Midbrain (tissue), 1 donor: ENCODE measurements at places on chromosomes 13 and 19.

DNA sequence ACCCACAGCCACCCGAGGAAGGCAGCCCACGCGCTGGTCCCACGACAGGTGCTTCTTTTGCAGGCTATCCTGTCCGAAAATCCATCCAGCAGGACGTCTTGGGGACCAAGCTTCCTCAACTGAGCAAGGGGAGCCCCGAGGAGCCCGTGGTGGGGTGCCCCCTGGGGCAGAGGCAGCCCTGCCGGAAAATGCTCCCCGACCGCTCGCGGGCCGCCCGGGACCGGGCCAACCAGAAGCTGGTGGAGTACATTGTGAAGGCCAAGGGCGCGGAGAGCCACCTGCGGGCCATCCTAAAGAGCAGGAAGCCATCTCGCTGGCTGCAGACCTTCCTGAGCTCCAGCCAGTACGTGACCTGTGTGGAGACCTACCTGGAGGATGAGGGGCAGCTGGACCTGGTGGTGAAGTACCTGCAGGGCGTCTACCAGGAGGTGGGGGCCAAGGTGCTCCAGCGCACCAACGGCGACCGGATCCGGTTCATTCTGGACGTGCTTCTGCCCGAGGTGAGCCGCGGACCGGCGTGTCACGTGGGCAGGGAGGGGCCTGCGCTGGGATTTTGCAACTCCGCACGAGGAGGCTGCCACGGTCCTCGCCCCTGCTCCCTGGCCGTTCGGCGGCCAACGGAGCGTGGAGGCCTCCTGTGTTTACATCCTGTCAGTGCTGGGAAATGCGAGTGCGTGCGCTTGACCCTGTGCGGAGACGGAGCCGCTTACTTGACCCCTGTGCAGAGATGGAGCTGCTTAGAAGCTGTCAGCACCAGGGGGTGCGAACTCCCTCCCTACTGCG is 12.9 kb upstream of the NDUFS7 start:
- no peak for DNase-seq

DNA sequence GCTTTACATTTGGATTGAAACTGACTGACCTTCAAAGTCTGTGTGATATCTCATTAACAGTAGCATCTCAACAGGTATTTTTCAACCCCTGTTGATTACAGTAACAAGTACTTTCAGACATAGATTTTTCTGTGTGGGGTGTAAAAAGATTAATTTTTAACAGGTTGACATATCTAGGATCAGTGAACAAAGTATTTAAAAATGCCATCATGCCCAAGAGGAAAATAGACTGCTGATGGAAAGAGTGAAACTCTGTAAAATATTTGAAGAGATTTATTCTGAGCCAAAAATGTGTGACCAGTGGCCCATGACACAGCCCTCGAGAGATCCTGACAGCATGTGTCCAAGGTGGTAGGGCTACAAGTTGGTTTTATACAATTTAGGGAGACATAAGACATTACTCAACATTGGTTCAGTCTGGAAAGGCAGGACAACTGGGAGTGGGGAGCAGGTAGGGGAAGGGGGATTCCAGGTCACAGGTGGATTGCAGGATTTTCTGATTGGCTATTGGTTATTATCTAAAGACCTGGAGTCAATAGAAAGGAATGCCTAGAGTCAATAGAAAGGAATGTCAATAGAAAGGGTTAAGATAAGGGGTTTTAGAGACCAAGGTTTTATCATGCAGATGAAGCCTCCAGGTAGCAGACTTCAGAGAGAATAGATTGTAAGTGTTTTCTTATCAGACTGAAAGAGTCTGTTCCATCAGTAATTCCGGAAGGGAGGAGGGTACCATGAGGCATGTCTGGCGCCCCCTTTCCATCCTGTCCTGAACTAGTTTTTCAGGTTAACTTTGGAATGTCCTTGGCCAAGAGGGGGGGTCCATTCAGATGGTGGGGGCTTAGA is 29.1 kb downstream of the TNFRSF19 start:
- DNase-seq = no peak

DNA sequence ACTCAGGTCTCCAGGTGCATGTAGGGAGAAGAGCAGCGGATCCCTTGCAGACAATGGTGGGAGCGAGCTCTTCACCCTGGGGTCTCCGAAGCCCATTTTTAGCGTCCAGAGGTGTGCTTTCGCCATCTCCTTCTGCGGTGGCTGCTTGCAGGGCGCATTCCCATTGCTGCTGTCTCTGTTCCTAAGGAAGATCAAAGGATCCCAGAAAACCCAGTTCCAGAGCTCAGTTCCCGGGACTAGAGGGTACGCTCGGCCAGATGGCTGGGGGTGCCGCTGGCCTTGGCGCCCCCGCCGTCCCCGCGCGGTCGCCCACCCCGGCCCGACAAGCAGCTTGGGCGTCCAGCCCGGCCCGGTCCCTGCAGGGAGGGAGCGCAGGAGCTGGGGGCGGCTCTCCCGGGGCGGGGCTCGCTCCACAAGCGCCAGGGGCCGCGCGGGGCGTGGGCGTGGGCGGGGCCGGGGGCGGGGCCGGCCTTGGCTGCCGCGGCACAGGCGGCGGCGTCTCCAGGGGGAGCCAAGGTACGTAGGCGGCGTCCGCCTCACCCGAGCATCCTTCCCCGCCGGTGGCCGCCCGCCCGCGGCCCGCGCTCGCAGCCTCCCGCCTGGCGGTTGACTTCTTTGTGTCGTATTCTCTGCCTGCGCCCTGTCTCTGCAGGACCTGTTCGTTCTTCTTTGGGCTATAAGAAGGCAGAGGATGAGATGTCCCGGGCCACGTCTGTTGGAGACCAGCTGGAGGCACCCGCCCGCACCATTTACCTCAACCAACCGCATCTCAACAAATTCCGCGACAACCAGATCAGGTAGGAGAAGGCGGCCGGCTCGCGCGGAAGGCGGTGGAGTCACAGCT is 96.8 kb downstream of the ATP8A2 start:
- DNase-seq = no peak

- no peak for DNase-seq
Measured at GRCh38 chr19:38211151-38211591, 12.9 kb downstream of the DPF1 start.

DNA sequence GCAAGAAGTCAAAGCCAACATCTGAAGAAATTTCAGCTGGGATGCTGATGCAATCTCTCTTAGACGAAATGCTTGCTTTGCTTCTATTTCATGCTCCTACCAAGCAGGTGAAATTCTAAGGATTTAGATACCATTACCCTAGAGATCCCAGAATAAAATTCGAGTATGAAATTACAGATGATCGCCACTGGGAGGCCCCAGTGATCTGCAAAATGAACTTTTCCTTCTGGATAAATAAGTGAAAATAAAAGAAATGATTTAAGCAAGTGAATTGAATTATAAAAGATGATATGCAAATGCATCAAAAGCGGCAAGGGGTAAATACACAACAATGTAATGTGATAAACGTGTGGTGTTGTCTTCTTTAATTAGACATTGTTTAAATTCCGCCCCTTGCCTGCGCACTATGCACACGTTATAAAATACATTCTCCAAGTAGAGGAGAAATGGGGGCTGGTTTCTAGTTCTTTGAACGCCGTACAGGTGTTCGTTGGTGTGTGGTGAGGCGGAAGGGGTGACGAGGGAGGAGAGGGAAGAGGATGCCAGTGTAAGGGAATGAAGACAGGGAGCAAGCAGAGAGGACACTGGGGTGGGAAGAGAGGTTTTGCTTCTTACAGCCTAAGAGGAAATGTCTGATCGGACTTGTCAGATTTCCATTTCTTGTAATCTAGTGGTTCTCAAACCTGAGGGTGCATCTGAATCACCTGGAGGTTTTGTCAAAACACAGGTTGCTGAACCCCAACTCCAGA is 58.0 kb downstream of the ERCC5 start:
- DNase-seq = peak; percentile 14

- DNase-seq = no peak
Measured at GRCh38 chr13:32093006-32093405, 61.4 kb downstream of the FRY start.

GRCh38 chr19:29454109-29454508 is 71.7 kb upstream of the VSTM2B start:
- DNase-seq = no peak

DNA sequence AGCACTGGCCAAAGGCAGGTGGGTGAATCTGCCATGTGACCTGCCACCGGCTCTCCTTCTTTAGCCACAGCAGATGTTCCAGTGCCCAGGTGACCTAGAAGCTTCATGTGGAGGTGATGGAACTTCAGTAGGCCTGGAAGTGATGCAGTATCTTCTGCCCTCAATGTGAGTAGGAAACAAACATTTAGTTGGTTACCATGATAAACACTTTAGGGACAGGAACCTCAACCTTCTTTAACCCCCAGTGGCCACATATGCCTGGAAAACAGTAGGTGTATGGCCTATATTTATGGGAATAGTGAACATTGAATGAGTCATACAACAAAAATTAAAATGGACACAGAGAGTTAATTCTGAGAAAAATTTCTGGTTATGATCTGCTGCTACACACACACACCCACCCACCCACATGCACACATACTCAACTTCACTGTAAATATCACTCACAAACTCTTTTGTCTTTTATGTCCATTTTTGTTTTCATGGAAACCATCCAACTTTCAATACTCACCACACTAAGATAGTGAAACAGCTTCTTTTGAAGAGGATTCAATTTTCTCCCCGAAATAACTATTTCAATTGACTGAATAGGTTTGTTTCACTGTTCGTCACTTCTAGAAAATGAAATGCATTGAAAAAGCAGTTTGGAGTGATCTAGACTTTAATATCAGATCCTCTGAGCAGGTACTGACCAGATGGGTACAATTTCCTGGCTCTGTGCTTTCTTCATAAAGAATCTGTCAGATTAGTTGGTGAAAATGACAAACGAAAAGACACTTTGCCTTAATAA is 97.3 kb downstream of the STARD13 start:
- DNase-seq = no peak

GRCh38 chr13:49481788-49482187 is 14.0 kb upstream of the PHF11 start:
- no peak for DNase-seq

- DNase-seq = no peak
Measured at GRCh38 chr19:3034656-3035541, 5.8 kb upstream of the TLE2 start.

GRCh38 chr19:46772170-46773017 is 16.0 kb downstream of the SLC1A5 start:
- no peak for DNase-seq

DNA sequence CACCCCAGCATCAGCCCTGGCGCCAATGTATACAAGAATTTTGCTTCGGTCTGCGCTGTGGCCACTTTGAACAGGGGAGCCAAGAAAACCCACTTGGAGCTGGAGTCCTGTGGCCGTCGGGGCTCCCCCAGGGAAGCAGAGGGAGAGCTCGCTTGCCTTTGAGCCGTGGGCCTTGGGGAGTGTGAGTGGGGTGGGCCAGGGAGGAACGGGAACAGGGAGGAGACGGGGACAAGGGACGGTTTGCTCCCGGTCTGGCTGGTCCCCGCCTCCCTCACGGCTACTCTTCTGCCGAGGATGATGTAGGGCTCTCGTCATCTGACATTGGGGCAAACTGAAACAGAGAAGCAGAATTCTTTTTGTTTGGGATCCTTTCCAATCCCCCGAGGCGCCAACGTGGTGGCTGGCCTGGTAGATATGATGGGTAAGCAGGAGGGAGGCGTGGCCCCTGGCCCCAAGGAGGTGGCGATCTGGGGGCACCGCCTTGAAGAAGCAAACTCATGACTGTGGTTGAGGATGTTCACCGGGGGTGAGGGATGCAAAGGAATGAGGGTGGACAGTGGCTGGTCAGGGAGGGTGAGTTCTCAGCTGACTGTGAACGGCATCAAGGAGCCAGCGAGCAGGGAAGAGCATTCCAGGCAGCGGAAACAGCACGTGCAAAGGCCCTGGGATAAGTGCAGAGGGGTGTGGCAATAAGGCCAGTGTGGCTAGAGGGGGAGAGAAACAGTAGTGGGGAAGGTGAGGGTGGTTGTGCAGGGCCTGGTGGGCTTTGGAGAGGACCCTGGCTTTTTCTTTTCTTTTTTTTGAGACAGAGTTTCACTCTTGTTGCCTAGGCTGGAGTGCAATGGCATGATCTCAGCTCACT is 10.9 kb upstream of the SPC24 start:
- no peak for DNase-seq

DNA sequence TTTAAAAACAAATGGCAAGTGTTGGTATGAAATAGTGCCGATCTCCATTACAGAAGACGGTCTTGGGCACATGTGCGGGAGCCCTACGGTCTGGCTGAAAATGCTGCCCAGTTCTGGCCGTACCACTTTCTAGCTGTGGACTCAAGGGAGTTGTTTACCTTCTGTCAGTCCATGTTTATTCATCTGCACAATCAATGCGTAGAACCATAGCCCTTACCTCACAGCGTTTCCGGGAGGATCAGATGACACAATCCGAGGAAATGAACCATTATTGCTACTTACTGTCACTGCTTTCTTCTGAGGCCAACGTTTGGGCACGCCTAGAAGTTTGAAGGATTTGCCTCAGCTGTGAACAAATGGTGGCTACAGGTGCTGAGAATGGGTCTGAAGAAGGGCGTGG is 31.2 kb downstream of the GADD45B start:
- DNase-seq = no peak

- DNase-seq = no peak
Measured at GRCh38 chr13:25691654-25692053, 319.9 kb downstream of the ATP8A2 start.

DNA sequence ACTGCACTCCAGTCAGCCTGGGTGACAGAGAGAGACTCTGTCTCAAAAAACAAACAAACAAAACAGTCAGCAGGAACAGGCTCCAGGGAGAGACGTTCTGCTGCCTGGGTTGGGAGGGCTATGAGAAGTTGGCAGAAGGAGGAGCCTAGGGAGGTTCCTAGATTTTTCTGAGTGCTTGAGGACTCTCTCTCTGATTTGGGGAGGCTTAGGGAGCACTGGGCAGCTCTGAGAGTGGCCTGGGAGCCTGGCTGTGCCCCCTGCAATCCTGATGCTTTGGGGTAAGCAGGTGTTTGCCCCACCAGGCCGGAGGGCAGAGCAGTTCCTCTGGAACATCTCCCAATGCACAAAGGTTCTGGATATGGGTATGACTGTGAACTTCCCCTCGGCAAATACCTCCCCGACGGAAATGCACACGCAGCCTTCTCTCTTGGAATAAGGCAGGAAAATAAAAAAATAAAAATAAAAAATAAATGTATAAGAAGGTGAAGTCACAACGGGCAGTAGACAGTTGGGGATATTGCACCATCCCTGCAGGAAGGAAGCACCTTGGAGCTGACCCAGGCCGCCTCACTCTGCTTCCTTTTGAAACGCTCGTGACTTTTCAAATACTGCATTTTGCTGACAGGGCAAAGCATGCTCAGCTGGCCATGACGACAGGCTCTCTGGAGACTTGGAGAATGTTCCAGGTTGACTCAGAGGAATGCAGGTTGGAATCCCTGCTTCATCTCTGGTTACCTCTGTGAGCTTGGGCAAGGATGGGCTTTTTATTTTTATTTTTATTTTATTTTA is 26.5 kb upstream of the HOMER3 start:
- DNase-seq = no peak

DNA sequence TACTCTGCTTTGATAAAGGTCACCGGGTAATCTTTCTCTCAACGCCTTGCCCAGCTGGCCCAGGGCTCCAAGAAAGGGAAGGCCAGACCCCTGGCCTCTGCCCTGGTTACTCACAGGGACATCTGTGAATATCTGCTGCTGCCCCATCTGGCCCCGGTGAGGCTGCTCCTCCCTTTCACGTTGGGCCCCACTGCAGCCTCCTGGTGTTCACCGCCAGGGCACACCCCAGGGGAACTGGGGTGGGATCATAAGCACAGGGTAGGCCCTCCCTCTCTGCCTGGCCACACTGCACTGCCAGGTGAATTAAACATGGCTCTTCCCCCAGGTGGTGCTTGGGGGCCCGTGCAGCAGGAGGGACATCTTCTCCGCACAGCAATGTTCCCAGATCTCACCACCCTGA is 12.7 kb downstream of the LAIR1 start:
- no peak for DNase-seq

GRCh38 chr19:10639836-10640235 is 14.3 kb upstream of the ILF3 start:
- no peak for DNase-seq

GRCh38 chr19:31513841-31514240 is 164.6 kb upstream of the TSHZ3 start:
- DNase-seq = no peak
